SK-N-MC (cell line): ENCODE measurements at places on chromosomes 4 and X.

GRCh38 chr4:13938299-13938698, 310.8 kb upstream of the BOD1L1 start:
- DNase-seq, result no peak

- DNase-seq, result no peak
These were observed 563.1 kb upstream of the FRG1 start for GRCh38 chr4:189377569-189377968.

- no peak for DNase-seq
These were observed 2.2 kb downstream of the RBBP7 start for GRCh38 chrX:16867947-16868346.

GRCh38 chr4:155696726-155697125, 30.1 kb downstream of the GUCY1A1 start:
- DNase-seq, result no peak

- no peak for DNase-seq
These were observed 101.6 kb upstream of the JADE1 start for GRCh38 chr4:128707864-128708263.

- DNase-seq, result no peak
These were observed 314.5 kb downstream of the GPAT3 start for GRCh38 chr4:83850435-83850834.

GRCh38 chr4:109589119-109589518, 29.1 kb downstream of the MCUB start:
- no peak for DNase-seq

- DNase-seq, result no peak
These were observed 135.0 kb downstream of the RAB28 start for GRCh38 chr4:13349096-13349495.

DNA sequence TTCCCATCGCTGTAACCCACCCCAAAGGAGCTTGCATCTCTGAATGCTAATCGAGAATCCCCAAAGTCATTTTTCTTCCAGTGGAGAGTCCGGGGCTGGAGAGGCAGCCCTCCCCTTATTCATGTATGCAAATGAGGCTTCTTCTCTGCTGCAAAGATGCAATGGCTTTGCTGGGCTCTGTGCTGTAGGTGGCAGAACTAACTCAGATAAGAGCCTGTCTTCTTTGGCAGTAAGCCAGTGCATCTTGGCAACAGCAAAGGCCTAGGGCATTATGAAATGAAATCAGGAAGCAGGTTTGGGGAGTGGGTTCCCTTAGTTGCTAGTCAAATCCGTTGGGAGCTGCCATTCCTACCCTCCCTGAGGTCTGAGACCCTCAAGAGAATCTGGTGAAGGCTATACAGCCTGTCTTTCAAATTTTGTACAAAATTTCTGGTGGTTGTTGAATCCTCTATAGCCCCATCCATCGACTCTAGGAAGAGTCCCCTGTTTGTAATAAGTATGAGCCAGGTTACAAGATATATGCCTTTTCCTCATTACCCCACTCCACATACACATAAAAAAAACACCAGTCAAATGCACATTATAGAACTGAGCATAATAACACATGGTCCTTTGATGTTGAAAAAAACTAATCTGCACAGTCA, 290.6 kb upstream of the TAPT1 start:
- peak; percentile 81 for DNase-seq

- DNase-seq, result no peak
These were observed 28.8 kb downstream of the FAM199X start for GRCh38 chrX:104195013-104195412.

GRCh38 chr4:19756661-19757060, 495.0 kb upstream of the SLIT2 start:
- DNase-seq, result no peak

GRCh38 chr4:159736411-159736810, 633.5 kb downstream of the RAPGEF2 start:
- DNase-seq, result no peak

- no peak for DNase-seq
These were observed 44.2 kb upstream of the ADAM29 start for GRCh38 chr4:174873931-174874330.

DNA sequence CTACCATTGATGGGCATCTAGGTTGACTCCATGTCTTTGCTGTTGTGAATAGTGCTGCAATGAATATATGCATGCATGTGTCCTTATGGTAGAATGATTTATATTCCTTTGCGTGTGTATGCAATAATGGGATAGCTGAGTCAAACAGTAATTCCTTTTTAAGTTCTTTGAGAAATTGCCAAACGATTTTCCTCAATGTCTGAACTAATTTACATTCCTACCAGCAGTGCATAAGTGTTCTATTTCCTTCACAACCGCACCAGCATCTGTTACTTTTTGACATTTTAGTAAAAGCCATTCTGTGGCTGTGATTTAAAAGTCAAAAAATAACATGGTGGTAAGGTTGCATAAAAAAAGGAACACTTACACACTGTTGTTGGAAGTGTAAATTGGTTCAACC, 103.1 kb upstream of the FAM47B start:
- no peak for DNase-seq

- DNase-seq, result no peak
These were observed 64.2 kb downstream of the SPINK2 start for GRCh38 chr4:56757261-56757746.

DNA sequence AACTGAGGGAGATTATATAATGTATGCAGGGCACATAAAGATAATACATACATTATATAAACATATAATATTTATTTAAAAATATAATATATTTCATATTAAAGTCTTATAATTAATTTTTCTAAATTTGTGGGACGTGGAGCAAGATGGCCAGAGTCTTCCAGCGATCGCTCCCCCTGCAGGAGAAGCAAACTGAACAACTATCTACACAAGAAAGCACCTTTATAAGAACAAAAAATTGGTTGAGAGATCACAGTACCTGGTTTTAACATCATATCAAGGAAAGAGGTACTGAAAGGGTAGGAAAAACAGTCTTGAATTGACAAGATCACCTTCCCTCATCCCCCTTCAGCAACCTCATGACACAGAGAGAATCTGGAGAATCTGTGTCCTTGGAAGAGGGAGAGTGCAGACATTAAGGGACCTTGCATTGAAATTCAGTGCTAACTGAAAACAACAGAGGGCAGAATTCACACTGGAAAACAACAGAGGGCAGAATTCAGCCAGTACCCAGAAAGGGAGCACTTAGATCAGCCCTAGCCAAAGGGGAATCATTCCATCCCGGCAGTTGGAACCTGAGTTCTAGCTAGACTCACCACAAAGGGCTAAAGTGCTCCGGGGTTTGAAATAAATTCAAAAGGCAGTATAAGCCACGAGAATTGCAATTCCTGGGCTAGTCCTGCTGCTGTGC, 262.5 kb upstream of the NDST3 start:
- no peak for DNase-seq

DNA sequence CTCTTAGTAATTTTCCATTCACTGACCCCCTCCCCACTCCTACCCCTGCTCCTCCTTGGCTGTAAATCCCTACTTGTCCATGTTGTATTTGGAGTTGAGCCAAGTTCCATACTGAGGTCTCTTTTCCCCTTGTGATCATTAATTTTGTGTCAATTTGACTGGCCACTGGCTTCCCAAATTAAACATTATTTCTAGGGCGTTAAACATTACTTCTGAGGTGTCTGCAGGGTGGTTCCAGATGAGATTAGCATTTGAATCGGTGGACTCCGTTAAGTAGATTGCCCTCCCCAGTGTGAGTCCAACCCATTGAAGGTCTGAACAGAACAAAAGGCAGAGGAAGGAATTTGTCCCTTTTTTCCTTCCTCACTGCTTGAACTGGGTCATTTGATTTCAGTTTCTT, 25.7 kb downstream of the SLC39A8 start:
- DNase-seq, result no peak

DNA sequence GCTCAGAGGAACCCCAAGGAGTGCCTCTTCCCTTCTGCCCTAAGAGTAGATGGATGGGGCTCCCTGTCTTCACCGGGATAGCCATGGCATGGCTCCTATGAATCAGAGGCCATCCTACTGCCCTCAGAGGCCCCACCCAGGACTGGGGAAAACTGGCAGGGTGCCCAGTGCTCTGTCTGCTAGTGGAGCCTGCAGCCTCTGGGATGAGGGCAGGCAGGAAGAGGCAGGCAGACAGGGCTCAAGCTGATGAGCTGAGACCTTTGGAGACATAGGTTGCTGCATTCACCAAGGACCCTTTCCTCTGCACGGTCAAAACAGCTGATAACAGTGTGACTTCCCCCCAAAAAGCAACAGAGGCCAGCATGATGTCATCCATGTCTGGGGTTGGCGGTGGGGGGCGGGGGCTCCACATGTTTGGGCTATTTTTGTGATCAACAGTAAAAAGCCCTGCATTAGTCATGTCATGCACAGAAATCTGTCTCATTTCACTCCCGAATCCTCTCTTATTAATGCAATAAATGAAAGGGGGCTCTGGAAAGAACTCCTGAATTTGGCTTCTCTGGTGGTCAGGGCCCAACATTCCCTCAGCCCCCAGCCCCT, 207.6 kb upstream of the MAMLD1 start:
- no peak for DNase-seq

DNA sequence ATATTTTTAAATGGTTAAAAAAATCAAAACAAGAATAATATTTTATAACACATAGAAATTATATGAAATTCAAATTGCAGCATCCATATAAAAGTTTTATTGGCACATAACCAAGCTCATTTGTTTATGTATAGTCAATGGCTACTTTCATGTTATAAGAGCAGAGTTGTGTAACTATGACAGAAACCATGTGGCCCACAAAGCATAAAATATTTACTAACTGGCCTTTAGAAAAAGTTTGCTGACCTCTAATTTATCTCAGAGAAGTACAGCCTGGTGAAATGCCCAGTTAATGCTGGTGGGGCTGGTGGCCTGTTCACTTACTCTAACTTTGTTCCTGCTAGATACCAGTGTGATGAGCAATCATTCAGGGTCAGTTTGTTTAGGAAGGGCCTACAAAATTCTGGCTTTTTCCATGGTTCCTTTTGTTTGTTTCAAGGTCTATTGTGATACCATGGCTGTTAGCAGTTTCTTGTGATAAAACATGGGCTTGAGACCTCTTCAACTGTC, 104.6 kb downstream of the PPP1R2C start:
- DNase-seq, result no peak

DNA sequence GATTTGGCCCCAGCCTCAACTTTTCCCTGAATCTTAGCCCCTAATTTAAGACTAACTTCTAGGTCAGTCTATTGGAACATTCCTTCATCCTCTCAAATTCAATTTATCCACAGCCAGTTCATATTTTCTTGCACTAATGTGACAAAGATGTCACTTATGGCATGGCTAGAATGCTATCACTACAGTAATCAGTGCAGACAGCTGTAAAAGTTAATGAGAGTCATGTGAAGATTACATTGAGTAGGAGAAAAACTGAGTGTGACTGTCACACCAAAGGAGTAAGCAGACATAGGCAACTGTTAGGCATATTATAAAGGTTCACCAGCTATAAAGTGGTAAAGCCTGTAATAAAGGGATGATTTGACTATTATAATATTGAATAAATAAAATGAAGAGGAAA, 42.6 kb downstream of the GABRG1 start:
- no peak for DNase-seq

DNA sequence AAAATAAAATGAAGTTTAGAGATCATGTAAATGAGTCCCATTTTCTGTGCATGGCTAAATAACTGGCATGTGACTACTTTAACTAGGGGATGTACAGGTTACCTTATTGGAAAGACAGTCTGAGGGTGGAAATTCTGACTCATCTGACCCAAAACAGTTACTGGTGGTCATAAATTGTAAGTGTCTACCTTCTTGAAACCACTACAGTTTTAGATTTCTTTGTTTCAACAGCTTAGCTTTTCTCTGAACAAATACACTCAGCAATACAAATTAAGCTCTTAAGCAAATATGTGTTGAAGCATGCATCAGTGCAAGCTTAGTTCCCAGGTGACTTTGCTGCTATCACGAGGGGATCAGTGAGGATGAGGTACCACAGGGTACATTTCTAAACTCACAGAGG, 60.7 kb upstream of the PGM2 start:
- DNase-seq, result no peak

- no peak for DNase-seq
These were observed 27.7 kb upstream of the REST start for GRCh38 chr4:56879996-56880395.

DNA sequence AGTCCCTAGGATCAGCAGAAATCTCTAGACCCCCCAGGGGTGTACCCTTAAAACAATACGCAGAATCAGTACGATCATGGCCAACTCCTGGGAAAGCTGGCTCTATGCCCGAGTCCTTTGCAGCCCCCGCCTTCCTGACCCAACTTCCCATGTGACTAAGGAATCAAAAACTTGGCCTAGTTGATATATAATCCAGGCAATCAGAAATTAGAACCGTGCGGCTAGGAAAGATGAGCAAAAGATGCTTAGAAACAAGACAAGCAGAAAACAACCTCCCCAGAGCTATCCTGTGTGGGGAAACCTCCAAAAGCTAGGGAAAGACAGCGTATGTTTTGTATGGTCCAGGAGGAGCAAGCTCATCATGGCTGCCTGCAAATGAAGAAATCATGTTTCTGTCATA, 110.0 kb downstream of the PPARGC1A start:
- no peak for DNase-seq

- DNase-seq, result no peak
These were observed 12.6 kb downstream of the SH3RF1 start for GRCh38 chr4:169258141-169258540.

DNA sequence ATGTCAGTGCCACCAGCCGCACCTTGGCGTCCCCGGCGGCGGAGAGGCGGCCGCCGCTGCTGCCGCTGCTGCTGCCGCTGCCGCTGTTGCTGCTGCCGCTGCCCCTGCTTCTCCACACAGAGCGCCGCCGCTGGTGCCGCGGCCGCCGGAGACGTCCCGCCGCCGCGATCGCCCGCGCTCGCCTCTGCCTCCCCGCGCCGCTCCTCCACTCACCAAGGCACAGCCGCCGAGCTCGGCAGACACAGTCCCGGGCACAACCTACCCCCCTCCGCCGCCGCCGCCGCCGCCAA, at the start of gene PPP3CA:
Gene PPP3CA, minus strand, starts transcription at position 260 of the 290 bp plus-strand sequence.
- no peak for DNase-seq

DNA sequence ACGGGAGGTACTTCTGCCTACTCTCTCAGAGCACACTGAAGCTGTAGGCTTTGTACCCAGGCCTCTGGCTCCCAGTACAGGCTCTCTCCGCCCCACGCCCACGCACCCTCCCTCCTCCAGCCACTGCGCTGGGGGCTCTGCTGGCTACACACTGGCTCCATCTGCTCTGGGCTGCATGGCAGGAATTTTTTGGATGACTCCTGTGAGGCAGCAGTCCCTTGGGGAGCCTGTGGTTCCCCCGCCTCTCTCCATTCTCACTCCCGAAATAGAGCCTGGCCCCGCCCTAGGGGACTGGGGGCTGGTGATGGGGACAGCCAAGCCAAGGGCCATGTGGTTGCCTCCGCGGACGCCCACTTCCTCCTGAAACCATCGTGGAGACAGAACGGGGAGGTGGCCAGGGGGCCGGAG, 58.1 kb upstream of the ADRA2C start:
- DNase-seq, result no peak
